ENCODE measurements at places on chromosomes 11 and 22.

GRCh38 chr11:47539681-47540039 is 13.3 kb downstream of the CELF1 start:
- DNase-seq = no peak

GRCh38 chr11:19084661-19085315 is 24.3 kb upstream of the MRGPRX2 start:
- no peak for DNase-seq

GRCh38 chr11:29656597-29656996 is 360.2 kb downstream of the KCNA4 start:
- DNase-seq = no peak

GRCh38 chr11:35003186-35003585 is 86.8 kb downstream of the PDHX start:
- no peak for DNase-seq

DNA sequence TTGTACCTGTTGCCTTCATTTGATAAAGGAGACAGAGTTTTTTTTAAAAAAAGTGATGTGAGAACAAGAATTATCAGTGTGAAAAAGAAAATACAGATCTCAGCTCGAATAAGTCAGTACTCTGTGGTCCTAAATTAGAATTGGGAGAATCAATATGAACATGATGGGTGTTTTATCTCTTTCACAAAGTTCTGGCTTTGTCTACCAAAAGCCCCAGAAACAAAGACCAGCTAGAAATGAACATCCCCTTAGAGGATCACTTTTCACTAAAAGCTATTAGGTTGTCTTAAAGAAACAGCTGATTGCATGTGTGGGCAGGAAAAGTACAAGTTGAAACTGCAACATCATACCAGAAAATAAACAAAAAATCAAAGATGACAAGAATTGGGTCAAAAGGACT is 8.4 kb upstream of the ST14 start:
- no peak for DNase-seq
